Fibroblast of skin of scalp (primary cell): ENCODE measurements at places on chromosomes 5 and 9.

GRCh38 chr5:57705769-57706168 lies 223.2 kb upstream of the ACTBL2 start:
- DNase-seq, result no peak

DNA sequence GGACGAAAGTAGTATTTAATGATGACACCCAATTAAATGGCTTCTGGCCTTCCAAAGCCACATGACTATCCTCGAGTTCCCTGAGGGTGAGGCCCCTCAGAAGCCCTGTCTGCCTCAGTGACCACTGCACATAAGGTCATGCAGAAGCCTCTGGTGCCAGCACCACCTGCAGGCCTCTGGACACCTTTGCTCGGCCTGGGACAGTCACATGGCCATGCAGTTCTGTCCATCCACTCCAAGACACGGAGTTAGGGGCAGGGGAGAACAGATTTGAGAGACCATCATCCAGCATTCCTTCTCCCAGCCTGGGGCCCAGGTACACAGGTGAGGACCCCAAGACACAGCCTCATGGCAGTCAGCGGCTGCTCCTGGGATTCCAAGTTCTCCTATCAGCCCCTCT lies 145.0 kb downstream of the ROR2 start:
- no peak for DNase-seq

- no peak for DNase-seq
These were observed 55.8 kb downstream of the PSMB7 start for GRCh38 chr9:124359426-124359825.

GRCh38 chr5:355379-355935 lies 33.9 kb downstream of the AHRR start:
- DNase-seq, result no peak

DNA sequence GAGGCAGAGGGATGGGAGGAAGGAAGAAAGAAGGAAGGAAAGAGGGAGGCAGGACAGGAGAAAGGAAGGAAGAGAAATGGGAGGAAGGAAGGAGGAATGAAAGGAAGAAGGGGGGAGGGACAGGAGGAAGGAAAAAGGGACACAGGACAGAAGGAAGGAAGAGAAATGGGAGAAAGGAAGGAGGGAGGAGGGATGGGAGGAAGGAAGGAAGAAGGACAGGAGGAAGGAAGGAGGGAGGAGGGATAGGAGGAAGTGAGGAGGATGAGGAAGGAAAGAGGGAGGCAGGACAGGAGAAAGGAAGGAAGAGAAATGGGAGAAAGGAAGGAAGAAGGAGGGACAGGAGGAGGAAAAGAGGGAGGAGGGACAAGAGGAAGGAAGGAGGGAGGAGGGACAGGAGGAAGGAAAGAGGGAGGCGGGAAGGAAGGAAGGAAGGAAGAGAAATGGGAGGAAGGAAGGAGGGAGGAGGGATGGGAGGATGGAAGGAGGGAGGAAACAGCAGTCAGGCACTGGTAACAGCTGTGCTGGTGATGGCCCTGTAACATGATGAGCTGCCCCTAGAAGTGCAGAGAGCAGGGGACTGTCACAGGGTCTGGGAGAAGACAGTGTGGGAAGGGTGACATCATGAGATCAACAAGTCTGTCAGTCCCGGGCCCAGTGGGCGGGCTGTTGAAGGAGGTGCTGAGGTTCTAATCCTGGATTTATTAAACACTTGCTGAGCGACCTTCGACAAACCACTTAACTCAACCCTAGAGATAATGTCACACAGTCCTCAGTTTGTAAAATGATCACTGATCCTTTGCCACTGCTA lies 10.7 kb upstream of the IRX1 start:
- no peak for DNase-seq

DNA sequence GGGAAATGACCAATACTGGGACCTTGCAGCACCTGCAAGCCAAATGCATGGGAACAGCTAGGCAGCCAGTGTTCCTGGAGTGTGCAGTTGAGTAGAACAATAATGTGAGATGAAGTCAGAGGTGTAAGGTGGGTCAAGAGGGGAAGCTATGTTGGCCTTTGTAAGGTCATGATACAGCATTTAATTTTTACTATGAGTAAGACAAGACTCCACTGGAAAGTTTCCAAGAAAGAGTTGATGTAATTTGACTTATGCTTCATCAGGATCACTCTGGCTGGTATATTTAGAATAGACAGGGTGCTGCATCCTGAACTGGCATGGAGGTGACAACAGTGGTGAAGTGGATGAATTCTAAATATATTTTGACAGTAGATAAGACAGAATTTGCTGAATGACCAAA lies 744.8 kb downstream of the KCTD16 start:
- no peak for DNase-seq

DNA sequence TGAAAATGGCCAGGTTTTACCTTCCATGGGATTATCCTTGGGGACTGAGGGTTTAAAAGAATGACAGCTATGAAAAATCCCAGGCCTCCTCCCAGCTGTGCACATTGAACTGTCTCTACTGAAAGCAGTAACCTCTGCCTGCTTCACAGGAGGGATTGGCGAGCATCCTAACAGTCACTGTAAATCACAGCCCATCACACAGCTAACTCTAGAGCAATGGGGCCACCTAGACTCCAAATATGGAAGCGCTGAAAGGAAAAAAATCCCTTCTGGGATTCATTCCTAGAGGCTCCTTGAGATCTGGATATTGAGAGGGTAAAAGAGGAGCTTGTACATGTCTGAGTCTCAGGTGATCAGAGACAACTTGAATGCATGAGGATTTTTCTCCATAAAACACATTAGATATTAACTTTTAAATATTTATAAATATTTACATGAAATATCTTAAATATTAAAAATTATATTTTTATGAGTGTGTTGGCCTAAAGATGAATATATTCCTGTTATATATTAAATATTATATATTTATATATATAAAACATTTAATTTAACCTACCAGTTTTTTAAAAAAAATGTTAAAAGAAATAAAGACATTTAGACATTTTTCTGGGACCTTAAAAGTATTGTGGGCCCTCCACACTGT lies 133.8 kb upstream of the SLC24A2 start:
- peak; percentile 73 for DNase-seq

GRCh38 chr9:69357821-69358220 lies 32.8 kb downstream of the ENTREP1 start:
- no peak for DNase-seq

DNA sequence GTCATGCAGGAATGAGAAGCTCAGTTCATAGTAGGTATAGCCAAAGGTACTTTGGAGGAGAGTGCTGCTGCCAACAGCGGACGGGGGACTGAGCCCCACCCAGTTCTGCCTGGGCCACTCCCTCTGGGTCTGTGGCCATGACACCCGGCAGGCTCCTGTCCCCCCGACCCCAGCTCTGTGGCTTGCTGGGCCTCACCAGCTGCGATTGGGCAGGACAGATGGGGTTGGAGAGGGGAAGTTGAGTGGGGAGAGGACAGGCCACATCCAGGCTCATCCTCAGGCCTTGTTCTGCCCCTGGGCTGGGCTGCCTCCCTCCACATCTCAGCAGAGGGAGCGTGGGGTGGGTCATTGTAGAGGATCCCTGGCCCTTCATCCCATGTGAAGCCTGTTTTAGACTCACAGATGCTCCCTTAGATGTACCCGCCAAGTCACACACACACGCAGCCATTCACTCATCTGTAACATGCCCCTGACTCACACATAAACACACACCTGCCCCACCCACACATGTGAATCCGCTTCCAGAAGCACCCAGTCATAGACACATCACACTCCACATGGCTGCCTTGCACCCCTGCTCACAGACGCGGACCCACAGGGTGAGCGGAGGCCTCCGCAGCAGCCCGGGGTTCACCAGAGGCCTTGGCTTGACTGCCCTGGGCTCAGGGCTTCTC lies 48.8 kb downstream of the NTNG2 start:
- DNase-seq, result no peak

GRCh38 chr5:63053019-63053638 lies 474.5 kb downstream of the LRRC70 start:
- no peak for DNase-seq

DNA sequence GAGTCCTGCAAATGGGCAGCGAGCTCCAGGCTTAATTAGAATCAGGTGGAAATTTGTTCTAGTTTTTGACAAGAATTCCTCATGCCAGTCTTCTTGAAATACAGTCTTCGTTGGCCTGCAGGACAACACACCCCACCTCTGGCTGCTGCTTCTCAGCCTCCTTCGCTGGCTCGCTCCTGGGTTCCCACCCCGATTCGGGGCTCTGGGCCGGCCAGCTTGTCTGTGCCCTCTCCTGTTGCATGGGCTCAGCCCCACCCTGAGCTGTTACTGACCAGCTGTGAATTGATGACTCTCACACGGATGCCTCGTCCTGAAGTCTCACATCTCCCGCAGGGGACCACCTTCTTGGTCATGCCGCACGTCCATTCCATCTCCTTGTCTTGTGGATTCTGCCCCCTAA lies 21.0 kb downstream of the PSD2 start:
- DNase-seq, result no peak

DNA sequence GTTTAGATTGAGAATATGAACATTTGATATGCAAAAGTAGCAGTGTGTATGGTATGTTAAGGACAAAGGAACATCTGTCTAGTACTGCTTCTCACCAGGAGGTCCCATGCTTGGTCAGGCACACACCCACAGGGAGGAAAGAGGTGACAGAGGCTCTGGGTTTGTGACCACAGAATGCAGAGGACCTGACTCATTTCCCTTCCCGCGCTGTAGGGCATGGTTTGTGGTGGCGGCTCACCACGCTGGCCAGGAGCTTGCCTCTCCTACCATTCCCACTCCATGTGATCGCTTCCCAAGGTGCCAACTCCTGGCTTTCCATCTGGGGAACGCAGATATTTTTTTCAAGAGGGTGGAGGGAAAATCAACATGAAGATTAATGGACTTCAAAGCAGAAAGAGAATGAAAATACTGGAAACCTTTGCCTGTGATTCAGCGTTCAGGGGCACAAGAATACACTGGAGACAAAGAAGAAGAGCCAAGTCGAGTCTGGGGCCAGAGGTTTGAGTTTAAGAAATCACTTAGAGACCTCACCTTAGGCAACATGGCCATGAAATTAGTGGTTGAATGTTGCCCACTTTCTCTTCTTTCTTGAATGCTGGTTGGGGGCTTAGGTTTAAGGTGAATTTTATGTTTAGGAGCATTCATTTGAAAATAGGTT lies 477.8 kb downstream of the CCDC171 start:
- DNase-seq, result peak; percentile 97

DNA sequence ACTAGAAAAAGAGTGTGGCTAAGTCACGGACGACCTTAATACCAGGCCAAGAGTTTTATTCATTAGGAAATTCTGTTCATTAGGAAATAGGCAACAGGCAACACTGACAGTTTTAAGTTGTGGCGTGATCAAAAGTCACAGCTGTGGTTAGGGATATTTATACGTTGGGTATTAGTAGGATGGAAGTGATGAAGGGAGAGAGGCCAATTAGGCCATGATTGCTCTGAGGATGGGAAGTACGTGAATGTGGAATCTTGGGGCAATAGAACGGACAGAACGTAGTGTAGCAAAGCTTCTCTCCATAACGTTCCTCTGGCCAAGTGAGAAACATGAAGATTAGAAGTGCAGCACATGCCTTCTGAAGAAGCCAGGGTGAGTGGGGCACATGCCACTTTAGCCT lies 290.1 kb upstream of the ZNF608 start:
- DNase-seq, result no peak

DNA sequence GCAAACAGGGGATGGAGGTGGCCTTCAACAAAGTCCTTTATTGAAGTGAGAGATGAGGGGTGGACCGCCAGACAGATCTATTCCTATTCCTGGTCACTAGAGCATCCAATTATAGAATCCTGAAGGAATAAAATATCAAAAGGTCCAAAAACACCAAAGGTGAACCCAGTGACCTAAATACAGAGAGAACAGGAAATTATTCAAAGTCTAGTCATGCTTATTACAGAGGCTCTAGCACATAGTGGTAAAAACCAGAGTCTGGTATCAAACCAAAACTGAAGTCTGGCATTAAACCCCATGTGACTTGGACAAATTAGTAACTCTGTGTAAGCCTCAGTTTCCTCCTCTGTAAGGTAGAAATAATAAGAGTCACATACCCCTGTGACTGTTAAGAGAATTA lies 100.5 kb upstream of the SNX2 start:
- no peak for DNase-seq

GRCh38 chr5:73450672-73451223 lies 2.2 kb upstream of the FOXD1 start:
- peak; percentile 37 for DNase-seq

- DNase-seq, result peak; percentile 71
These were observed 87.8 kb downstream of the RXRA start for GRCh38 chr9:134413890-134414623.

DNA sequence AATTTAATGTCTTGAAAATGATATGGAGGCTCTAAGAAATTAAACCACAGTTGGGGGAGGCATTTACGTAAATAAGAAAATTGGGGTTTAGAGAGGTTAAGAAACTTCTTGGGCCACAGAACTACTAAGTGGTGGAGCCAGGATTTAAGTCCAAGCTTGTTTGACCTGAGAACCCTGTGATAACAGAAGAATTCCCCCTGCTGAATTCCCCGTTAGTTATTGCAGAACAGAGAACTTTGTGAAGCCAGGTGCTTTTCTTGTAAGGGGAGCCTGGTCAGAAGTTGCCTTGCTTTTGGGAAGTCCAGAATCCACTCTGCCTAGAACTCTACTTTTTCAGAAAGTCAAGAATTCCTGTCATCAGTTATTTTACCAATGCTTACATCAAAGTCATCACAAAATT lies 309.3 kb upstream of the SEMA6A start:
- DNase-seq, result no peak

DNA sequence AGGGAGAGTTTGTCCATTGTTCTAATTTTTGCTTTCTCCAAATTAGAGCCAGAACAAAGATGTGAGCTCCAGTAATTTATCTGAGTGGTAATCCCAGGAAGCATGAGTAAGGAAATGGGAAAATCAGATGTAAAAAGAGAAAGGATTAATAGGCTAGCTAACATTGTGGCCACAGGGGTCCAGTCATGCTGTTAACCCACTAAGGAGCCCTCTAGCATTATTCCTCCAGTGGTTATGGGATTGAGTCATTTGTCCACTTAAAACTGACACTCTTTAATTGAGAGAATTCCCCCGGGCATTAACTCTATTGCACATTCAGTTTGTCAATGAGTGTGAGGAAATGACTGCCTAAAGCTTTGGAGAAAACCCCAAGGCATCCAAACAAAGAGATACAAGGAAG lies 700.3 kb upstream of the TYRP1 start:
- peak; percentile 31 for DNase-seq

DNA sequence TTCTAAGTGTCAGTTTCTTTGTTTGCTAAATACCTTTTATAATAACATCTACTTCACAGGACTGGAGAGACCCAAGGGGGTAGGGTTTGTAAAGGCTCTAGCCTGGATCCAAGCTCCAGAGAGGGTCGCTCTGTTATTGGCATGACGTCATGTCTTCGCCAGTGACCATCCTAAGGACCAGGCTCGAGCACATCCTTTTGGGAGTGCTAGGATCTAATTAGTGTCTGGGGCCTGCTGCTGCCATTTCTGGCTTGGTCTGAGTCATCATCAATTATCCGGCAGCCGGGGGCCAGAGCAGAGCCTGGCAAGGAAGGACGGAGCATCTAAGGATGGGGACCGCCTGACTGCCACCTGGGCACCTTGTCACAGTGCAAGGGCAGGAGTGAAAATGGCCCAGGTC lies 153.0 kb downstream of the NSG2 start:
- DNase-seq, result no peak

- DNase-seq, result no peak
These were observed 94.1 kb upstream of the ADAMTS2 start for GRCh38 chr5:179439181-179439985.
